CD4-positive, alpha-beta T cell (primary cell): ENCODE measurements at places on chromosomes 12 and 14. TPM values are rescaled to one million over a fixed set of nuclear protein-coding genes. Genes with fewer than 3 reads are reported as not detected.

Gene TMTC1
- total RNA-seq: not detected

Gene NOC4L
- 22.3 TPM for total RNA-seq

Gene AMIGO2
- 9.7 TPM for total RNA-seq

Gene CYP46A1
- 0.22 TPM for total RNA-seq

DNA sequence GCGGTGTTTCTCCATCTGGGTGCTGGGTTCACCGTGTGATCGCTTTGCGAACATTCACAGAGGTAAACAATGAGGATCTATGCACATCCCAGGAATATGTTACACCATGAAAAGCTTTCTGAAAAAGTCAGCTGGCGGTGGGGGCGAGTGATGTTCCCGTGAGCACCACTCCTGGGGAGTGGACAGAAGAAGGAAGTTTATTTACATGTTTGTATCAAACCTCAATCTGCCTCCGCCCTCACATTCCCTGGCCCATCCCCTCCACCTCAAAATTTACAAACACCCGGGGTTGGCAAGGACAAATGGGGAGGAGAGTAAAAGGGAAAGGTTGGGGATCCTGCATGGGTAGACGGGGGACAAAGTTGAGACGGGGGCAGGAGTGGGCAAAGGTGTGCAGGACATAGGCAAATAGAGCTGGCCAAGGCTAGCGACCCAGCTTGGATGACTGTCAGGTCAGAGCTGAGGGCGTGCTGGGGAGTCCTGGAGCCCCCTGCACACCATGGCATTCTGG, 6.9 kb downstream of the TNFRSF1A start:
- no peak for DNase-seq

Gene TESPA1
- total RNA-seq: 98.2 TPM

Gene JPH4
- not detected for total RNA-seq
